ENCODE measurements at places on chromosomes 4 and X.

DNA sequence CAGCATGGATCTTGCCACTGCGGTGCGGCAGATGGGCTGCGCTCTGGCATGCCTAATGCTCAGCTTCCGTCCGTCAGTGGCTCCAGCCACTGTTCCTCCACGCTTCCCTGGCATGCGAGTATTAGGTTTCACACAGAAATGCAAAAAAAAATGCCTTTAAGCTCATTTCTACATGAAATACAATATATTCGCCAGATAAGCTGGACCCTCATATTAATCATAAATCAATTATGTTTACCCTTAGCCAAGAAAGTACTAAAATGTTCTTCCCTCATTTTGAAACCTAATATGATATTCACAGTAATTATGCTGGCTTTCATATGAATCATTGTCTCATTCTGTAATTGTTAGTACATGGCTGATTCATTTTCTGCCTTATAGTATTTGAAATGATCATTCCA, 115.5 kb upstream of the FAM241A start:
- DNase-seq = no peak

- no peak for DNase-seq
Observed at GRCh38 chrX:153648358-153649177, 1.6 kb downstream of the DUSP9 start.

- DNase-seq = no peak
Observed at GRCh38 chr4:27791640-27792039, 931.0 kb downstream of the STIM2 start.

DNA sequence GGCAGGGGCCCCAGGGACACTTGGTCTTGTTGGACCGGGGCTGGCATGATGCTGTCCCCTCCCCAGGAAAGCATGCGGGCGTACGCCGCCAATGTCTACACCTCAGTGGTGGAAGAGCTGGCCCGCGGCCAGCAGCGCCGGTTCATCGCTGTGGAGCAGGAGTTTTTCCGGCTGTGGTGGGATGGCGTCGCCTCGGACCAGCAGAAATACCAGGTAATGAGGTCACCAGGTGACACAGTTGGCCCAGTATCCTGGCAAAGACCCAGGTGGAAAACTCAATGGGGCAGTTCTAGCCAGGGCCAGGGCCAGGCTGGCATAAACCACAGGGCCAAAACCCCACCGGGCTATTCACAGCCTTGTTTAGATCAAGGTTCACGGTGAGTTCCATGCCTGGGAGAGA, 1.5 kb downstream of the MAN2B2 start:
- DNase-seq = no peak

- DNase-seq = no peak
Observed at GRCh38 chr4:95546221-95546620, 2.6 kb downstream of the UNC5C start.

DNA sequence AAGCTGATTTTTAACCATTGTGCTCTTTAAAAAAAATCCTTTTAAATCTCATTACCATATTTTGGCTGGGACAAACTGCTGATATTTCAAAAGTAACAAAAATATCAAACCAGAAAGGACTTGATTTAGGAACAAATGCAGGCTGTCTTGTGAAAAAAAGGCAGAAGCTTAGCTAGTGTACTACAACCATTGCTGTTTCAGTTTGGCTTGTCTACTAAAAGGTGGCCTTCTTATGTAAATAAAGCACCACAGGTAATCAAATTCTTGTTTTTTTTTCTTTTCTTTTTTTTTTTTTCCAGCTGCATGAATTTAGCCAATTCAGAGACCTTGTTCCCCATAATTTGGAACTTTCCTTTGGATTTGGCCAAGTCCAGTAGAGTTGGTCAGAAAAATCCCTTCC, 43.8 kb upstream of the MAGEA8 start:
- no peak for DNase-seq

DNA sequence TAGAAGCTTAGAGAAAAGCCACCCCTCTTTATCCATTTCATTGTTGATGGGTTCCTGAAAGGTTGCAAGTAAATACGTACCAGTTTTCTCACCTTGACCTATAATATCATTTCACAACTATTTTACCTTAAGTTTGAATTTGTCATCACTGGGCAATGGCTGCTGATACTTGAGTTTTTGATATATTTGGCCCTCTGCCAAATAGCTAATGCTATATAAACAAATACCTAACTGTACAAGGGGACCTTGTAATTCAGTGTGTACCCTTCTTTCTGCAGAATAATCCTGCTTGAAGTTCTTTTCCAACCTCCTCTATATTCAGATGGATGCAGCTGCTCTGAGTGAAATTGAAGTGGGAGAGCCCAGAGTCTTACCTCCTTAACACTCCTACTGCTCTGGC, 19.0 kb upstream of the GLUD2 start:
- no peak for DNase-seq

- DNase-seq = no peak
Observed at GRCh38 chr4:76589872-76590797, 155.1 kb downstream of the SHROOM3 start.

DNA sequence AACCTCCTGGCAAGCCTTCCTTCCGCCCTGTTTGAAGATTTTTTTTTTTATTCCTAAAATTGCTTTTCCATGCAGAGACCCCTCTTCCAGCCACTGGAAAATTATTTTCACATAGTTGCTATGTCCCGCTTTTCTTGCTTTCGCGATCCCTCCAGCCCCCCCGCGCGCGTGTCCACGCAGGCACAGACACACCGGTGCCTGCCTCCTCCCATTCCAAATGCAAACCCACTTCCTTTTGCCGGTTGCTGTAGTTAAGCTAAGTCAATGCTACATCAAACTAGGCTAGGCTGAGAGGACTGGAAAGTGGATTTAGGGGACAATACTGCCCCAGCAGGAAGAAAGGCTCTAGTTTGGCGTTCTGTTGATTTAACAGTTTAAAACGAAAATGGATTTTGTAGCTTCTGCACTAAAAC, 111.0 kb downstream of the DHX15 start:
- no peak for DNase-seq

- DNase-seq = no peak
Observed at GRCh38 chr4:77437079-77437478, 168.5 kb upstream of the CXCL13 start.

- no peak for DNase-seq
Observed at GRCh38 chr4:127586922-127587571, 45.7 kb upstream of the INTU start.

- no peak for DNase-seq
Observed at GRCh38 chr4:53119680-53120079, 246.2 kb downstream of the SCFD2 start.

GRCh38 chrX:53732797-53733196, 46.3 kb upstream of the HUWE1 start:
- DNase-seq = no peak

GRCh38 chr4:183101956-183102480, 3.0 kb downstream of the WWC2 start:
- no peak for DNase-seq

DNA sequence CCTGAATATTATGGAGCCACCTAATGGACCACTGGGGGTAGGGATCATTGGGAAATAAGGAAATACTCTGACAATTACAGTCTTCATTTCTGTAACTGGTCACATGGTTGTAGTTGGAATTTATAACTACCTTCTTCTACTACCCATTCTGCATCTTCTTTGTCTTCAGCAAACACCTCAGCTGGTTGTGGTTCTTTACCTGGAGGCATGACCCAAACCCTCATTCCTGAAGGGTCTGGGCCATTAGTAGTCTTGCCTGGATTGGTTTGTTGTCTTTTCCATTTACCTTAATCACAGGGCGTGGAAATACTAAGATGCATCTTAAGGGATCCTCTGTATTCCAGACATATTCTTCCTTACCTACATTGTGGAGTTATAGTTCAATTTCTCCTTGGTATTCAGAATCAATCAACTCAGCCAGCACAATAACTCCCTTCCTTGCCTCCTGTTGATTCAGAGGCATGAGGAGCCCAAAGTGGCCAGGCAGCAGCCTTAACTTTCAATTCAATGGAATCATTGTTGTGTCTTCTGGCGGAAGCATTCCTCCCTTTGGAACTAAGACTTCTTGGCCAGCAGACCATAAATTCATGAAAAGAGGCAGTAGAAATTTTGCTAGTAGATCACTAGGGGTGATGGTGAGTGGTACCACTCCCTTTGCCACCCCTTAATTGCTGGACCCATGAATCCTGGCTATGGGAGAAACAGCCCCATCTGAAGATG, 75.7 kb upstream of the RAP2C start:
- DNase-seq = no peak

DNA sequence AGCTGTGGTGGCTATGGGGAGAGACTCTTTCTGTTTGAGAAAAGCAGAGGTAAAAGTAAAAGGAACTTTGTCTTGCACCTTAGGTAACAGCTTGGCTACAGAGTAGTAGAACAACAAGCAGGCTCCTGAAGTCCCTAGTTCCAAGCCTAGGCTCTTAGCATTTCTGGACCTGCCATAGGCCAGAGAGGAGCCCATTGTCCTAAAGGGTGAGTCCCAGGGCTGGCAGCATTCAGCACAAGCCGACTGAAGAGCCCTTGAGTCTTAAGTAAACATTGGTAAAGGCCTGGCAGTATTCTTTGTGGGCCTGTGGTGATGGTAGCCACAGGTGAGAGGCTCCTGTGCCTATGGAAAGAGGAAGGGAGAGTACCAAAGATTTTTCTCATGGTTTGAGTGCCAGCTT, 38.2 kb downstream of the CSN3 start:
- no peak for DNase-seq
